ENCODE measurements at places on chromosomes 7 and 10.

DNA sequence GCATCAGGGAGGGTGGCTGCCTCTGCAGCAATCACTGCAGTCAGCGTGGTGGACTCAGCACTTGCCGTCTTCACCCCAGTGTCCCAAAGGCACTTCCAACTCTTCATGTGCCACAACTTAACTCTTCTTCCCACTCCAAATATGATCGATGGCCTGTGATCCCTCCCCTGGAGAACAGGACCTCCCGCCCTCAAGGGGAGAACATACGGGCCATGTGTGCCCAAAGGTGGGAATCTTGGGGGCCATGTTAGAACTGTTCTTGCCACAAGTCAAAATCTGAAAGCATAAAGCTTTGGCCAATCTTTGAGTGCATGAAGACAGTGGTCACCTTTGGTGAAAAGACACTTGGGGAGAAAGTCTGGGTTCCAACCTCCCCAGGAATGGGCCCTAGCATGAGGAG lies 368.5 kb upstream of the MGMT start:
- DNase-seq, result no peak

DNA sequence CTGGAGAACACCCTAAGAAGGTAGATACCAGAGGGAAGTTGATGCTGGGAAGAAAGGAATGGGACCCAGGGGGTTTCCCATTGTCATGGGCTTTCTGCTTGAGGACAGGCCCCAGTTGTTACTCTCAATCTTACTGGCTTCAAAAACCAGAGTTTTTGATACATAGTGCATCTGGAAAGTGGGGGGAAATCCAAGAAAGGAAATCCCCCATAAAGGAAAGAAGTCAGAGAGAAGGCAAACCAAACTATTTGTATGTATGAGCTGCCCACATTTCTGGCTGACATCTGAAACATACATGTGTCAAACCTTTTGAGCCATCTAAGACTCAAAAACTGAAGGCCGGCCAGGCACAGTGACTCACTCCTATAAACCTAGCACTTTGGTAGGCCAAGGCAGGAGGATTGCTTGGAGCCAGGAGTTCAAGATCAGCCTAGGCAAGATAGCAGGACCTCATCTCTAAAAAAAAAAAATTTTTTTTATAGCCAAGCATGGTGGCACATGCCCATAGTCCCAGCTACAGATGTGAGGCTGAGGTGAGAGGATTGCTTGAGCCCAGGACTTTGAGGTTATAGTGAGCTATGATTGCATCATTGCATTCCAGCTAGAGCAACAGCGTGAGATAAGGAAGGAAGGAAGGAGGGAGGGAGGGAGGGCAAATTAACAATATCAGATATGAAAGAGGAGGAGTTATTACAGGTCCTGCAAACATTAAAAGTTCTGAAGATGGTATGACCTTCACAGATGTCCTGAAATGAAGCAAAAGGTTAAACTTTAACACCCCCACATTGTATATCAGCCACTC lies 6.7 kb upstream of the COA1 start:
- no peak for DNase-seq

DNA sequence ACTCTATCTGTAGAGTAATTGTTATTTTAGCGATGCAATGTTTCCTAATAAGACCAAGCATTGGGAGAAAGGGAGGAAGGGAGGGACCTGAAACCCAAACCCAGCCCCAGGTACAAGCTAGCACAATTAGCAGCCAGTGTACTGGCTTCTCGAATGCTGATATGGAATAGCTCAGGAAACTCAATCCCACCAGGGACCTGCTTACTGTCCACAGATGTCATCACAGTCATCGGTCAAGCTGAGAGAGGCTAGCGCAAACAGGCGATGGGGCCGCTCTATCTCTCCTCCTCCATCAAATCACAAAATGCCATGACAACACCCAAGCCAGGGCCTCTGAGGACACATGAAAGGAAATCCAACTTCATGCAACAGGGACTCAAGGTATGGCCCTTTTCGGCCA lies 192.1 kb downstream of the KCNMA1 start:
- no peak for DNase-seq

DNA sequence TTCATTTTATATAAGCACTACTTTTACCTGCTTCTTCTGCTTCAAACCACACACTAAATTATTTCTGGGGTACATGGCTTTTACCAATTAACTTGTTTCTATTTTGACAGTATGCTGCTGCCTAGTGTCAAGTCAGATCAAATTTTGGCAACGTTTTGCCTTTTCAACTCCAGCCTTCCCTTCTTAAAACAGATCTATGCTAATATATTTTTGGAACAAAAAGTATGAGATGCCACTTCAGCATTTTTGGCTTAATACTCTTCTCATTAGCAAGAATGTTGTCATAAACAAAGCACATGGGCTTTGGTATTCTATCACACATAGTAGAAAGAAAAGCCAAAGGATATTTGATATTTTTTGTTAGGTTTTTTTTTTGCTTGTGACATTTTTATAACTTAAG lies 47.8 kb downstream of the SPAM1 start:
- DNase-seq, result no peak

DNA sequence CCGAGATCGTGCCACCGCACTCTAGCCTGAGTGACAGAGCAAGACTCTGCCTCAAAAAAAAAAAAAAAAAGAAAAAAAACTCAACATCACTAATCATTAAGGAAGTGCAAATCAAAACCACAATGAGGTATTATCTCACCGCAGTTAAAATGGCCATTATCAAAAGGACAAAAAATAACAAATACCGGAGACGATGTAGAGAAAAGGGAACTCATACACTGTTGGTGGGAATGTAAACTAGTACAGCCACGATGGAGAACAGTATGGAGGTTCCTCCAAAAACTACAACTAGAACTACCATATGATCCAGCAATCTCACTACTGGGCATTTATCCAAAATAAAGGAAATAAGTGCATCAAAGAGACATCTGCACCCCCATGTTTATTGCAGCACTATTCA lies 24.3 kb downstream of the GRK5 start:
- no peak for DNase-seq

GRCh38 chr7:63031838-63032436 lies 966.7 kb upstream of the ZNF722 start:
- no peak for DNase-seq

DNA sequence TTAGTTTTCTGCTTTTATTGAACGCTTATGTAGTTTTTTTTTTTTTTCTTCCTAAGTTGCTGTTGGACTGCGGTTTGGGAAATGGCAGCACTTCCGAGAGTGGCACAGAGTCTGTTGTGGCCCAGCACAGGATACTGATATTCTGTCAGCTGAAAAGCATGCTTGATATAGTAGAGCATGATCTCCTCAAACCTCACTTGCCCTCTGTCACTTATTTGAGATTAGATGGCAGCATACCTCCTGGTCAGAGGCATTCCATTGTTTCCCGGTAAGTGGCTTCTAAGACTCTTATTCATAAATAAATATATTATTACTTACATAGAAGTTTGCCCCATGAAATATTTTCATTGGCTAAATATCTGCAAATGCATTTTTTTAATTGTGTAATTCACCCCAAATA lies 101.1 kb downstream of the BTAF1 start:
- no peak for DNase-seq

DNA sequence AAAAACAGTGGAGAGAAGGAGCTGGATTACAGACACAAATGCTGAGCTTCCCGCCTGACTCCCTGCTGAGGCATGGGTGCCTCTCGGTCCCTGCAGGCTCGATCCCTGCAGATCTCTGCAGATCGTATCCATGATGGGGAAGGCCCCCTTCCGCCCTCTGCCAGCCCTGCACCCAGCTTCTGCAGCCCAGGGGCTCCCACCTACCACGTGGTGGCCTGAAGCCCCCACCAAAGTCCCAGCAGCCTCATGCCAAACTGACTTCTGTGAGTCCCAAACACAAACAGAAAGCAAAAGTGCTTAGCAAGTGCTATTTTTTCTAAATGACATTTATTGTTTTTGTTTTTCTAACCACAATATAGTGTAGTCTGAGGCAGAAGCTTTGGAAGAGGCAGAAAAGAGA lies 127.1 kb upstream of the CHST15 start:
- DNase-seq, result no peak

DNA sequence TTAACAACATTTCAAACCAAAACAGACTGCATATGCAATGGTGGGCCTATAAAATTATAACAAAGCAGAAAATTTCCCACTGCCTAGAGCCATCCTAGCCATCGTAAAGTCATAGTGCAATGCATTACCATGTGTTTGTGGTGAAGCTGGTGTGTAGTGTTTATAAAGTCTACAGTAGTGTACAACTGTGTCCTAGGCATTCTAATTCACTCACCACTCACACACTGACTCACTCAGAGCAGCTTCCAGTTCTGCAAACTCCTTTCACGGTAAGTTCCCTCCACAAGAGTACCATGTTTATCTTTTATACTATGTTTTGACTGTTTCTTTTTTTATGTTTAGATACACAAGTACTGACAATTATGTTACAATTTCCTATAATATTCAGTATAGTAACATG lies 1104.1 kb upstream of the PHF14 start:
- DNase-seq, result no peak

DNA sequence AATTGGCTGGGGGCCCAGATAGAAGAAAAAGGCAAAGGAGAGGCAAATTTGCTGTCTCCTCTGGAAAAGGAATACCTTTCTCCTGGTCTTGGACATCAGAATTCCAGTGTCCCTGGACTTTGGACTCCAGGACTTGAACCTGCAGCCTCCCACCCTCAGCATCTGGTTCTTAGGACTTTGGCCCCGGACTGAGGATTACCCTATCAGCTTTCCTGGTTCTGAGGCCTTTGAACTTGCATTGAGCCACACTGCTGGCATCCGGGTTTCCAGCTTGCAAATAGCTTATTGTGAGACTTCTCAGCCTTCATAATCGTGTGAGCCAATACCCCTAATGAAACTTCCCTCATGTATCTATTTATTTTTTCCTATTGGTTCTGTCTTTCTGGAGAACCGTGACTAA lies 68.3 kb downstream of the DNAH11 start:
- DNase-seq, result no peak

- no peak for DNase-seq
Measured at GRCh38 chr7:155338632-155339320, 41.1 kb downstream of the INSIG1 start.

Data from NCI-H2081 (cell line).